ENCODE measurements at places on chromosomes 13 and 19.
A peak's percentile ranks its signal among the peaks of the same experiment; 100 is the strongest.

DNA sequence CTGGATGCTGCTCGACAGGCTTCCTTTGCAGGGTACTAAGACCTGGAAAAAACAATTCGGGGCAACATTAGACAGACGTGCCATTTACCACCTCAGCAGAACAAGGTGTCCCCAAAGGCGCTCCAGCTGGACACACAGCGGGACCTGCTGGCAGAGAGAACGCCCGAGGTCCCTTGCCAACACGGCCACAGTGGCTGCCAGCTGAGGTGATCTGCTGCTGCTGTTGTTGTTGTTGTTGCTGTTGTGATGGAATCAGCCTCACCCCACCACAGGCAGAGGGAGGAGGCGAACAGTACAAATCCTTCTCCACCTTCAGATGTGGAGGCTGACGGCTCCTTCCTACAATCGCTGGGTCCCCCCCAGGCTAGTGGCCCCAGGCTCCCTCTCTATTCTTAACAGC lies 25.2 kb downstream of the ANKRD27 start:
- DNase-seq: no peak

GRCh38 chr13:53743906-53744305 lies 715.3 kb downstream of the OLFM4 start:
- DNase-seq: no peak

GRCh38 chr13:34037636-34038540 lies 219.9 kb downstream of the RFC3 start:
- DNase-seq: no peak

DNA sequence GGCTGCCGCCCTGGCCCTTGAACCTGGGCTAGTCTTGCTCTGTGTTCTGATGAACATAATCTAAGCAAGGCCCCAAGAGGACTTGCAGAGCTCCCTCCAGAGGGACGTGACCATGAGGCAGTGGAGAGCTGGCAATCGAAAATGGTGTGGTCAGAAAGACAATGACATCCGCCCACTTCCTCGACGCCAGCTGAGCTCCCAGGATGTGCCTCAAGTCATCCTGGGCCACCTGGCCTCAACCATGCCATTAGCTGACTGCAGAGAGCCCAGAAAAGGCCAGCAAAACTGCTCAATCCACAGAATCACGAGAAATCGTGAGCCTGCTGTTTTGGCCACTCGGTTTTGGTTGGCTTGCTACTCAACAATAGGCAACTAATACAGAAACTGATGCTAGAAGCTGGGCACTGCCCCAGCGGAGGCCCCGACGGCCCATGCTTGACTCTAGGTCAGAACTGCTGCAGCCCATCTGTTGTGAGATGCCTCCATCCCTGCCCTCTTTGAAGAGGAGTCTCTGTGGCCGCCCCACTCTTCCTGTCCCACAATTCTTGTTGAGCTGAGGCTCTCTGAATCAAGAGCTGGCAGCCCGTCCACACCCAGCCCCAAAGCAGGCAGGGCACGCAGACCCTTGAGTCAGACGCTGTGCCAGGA lies 53.3 kb downstream of the STK24 start:
- DNase-seq: no peak

DNA sequence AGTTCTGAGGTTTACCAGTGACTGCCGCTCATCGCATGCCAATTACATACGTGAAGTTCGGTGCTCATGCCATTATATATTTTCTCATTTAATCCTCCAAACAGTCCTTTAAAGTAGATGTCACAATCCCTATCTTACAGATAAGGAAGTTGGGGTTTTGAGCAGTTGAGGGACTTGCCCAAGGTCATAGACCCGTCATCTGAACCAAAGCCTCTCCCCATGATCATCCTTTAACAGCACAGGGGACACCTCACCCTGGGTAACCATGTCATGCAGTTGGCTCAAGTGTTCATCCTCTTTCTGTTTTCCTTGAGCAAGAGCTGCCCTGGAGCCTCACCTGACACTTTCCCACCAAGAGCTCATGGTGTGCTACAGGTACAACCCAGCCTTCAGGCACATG lies 69.1 kb downstream of the HSPH1 start:
- no peak for DNase-seq

DNA sequence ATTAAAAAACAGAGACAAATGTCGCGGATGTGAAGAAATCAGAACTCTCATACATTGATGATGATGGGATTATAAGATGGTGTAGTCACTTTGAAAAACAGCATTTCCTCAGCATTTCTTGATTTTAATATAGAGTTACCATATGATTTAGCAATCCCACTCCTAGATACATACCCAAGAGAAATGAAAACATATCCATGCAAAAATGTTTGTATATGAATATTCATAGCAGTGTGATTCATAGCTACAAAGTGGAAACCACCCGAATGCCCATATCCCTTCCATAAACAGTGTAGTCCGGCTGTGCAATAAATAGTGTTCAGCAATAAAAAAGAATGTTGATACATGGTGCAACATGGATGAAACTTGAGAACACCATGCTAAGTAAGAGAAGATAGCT lies 44.6 kb downstream of the DPY19L3 start:
- no peak for DNase-seq

- no peak for DNase-seq
Observed at GRCh38 chr13:113996912-113997745, 23.3 kb upstream of the C13orf46 start.

GRCh38 chr19:43534816-43535761 lies 2.1 kb downstream of the ZNF575 start:
- DNase-seq: no peak

GRCh38 chr19:2790557-2791271 lies 5.4 kb downstream of the THOP1 start:
- DNase-seq: no peak

DNA sequence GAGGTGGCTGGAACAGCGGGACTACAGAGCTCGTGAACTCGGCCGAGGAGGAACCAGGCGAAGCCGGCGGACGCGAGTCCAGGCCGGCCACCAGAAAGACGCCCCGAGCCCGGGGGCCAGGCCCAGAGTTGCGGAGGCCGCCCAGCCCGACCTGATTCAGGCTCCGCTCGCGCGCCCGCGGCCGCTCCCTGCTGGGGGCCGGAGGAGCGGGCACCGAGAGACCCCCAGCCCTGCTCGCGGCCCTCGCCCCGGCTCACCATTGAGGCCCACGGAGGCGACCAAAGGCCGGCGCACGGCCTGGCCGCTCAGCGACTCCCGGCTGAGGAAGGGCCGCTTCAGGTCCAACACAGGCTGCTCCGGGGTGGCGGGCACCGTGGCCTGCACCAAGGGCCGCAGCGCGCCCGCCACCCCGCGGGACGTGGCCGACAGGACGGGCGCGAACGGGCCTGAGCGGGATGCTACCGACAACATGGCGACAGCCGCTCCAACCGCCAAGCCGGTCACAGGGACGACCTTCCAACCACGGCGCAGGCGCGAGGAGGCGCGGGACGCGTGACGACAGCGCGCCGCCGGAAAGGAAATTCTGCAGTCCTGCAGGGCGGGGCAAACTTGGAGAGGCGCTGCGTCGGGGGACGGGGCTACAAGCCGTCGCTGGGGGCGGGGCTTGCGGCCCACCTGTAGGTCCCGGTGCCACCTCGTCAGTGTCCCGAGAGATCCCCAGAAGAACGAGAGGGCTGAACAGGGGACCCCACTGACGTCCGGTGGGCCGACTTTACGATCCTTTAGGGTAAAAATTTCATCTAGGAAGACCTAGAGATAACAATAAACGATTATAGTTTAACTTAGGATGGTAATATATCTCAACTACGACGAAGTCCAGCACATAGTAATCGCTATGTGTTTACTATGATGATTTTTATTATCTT lies at the start of gene UQCRFS1:
UQCRFS1 (minus strand) TSS at position 504 of the 926 bp plus-strand sequence; CDS start at position 471, 33 bp downstream.
- peak; percentile 95 for DNase-seq

DNA sequence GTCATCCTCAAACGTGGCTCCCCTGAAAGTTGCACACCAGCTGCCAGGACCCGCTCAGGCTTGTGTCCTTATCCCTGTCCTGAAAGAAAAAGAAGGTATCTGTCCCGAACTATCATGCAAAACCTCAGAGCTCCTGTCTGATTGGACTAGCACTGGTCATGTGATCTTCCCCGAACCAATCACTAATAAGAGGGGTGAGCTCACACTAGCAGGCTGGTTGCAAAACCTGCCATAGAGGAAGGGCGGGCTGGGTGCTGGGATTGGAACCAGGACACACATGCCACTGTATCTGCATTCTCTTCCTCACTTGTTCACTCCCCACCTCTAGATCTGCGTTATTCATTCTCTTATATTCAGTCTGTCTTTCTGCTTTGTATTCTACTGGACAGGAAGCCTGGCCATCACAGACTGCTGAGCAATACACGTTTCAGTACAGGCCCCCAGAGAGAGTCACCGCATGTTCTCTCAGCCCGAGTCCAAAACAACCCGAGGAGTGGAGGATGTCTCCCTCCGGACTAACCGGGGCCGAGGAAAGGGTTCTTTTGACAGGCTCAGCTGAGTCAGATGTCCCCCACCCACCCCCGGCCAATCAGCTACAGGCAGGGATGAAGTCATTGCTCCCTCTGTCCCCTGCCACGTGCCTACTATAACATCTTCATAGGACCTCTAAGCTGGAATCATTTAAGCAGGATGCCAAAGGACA lies 97.7 kb downstream of the SIPA1L3 start:
- peak; percentile 89 for DNase-seq

GRCh38 chr19:6318772-6319171 lies 14.6 kb downstream of the ACER1 start:
- DNase-seq: no peak

DNA sequence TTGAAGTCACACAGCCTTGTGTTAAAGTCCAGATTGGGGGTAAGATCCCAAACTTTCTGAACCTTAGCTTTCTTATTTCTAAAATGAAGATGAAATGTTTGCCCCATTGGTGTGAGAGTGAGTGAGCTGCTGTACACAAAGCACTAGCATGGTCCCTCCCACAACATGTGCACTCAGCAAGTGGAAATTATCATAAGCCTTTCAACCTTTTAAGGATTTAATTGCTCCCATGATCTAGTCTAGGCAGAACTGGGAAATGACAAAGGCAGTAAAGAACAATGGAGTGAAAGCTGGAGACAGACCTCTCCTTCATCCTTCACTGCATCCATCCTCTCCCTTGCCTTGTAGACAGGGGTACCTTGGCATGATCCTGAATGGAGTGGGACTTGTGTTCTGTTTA lies 76.0 kb upstream of the GPR12 start:
- no peak for DNase-seq

- DNase-seq: no peak
Observed at GRCh38 chr13:99288089-99288488, 19.1 kb downstream of the GPR183 start.

GRCh38 chr13:110521946-110522345 lies 39.6 kb downstream of the RAB20 start:
- no peak for DNase-seq

DNA sequence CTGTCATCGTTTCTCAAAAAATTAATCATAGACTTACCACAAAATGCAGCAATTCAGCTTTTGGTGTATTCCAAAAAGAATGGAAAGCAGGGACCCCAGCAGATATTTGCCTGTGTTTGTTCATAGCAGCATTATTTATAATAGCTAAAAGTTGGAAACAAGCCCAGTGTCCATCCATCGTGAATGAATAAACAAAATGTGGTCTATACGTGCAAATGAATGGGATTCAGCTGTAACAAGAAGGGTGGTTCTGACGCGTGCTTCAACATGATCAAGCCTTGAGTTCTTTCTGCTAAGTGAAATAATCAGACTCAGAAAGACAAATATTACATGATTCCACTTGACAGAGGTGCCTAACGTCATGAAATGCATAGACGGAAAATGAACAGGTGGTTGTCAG lies 36.4 kb downstream of the PSG11 start:
- no peak for DNase-seq

DNA sequence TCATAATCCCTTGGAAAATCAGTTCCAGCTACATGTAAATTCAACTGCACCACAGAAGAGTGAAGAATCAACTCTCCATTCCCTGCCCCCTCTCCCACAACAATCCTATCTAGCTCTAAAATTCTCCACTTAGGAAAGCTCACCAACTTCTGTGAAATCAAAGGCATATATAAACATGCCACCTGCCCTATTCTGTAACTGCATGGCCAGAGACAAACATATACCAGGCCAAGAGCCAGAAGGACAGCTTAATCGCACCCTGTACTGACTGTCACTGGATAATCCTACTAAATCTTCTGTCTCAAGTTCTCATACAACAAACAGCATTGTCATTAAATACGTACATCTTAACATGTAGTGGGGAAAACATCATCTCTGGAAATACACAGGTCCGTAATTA lies 58.2 kb upstream of the EEF1AKMT1 start:
- DNase-seq: no peak

DNA sequence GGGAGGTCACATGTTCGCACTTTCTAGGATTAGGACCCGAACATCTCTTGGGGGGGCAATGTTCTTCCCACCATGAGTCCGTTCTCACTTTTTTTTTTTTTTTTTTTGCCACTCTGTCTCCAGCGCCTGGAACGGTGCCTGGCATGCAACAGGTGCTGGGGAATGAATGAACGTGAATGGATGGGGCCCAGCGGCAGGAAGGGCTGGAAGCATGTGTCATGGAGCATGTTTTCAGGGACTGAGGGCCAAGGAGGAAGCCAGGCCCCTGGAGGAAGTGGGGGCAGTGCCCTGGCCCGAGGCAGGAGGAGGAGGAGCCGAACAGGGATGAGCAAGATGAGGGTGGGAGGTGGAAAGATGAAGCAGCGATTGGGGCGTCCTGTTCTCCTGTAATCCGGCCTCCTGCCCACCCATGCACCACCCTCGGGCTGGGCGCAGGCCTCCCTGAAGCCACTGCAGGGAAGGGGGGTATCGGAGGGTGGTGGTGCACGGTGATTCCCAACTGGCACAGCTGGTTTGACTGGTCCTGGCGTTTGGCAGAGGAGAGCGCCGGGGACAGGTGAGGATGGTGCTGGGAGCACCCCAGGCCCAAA lies 8.8 kb upstream of the SULT2B1 start:
- no peak for DNase-seq

DNA sequence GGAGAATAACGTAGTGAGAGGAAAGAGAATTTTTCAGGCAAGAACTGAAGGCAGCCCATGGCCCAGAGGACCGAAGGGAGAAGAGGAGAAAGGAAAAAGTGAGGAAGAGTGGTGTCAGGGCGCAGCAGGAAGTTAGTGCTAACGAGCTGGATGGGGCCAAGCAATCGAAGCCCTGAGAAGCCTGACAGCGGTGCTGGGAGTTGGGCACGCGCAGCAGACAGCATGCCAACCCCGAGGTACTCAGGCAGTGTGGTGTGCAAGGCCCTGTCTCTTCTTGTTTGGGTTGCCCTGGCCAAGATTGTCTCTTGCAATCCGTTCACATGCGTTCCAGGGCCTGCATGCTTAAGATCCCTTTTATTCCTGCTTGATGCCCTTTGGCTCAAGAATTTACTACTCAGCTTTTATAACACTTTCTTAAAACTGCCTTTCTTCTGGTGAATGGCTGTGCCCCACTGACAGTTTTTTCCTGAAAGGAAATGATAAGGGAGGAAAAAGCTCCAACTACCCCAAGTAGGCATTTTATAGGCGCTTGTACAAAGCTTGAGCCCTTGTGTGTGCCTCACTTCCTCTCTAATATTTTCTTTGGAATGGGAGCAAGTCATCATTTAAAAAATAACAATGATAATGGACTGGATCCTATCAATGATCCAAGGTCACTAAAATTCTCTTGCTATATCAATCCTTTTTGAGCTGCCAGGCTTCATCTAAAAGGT lies 115.4 kb downstream of the FLT1 start:
- DNase-seq: no peak

All from NCI-H1436 (cell line).